Germinal center (tissue), 1 donor: ENCODE measurements at places on chromosomes 11 and 22.

DNA sequence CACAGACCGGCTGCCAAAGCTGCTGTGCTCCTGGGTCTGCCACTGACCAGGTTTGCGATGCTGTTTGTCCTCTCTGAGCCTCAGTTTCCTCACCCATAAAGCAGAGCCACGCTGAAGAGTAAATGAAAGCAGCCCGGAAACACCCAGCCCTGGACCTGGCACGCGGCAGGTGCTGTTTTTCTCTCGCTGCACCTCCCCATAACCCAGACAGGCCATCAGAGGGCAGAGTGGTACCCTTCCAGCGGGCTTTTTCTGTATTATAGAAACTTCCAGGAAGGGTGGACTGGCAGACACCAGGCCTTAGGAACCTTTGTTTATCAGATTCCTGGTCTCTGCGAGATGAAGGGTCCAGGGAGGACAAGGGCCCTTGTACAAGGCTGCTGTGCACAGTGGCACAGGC, 17.9 kb upstream of the FGF19 start:
- DNase-seq, result no peak

- DNase-seq, result no peak
Observed at GRCh38 chr11:120197977-120198376, 12.9 kb upstream of the OAF start.

GRCh38 chr22:38834215-38834953, 9.4 kb downstream of the NPTXR start:
- no peak for DNase-seq

DNA sequence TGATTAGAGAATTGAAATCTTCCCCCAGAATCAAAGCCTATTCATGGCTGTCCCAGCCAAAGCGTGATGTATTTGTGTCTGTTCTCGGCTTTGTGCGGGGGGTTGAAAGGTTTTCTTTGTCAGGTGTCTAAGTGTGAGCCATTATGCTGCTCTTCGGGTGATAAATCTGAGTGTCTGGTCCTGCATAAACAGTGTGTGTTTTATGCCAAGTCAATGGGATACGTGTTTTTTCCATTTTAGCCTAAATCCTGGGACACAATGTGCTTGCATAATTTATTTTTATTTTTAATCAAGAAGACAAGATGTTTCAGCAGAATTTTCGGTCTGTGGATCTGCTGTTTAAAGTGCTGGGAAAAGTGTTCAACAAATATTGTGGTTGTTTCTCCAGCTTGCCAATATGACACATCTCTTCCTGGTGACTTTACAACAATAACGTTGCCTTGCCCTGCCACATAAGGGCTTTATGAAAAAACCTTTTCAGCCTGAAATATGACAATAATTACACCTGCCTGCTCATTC, 267.8 kb downstream of the TBC1D22A start:
- DNase-seq, result no peak

GRCh38 chr11:110433393-110434333, 3.9 kb downstream of the FDX1 start:
- peak; percentile 33 for DNase-seq

GRCh38 chr11:61757213-61757862, 4.9 kb downstream of the MYRF start:
- no peak for DNase-seq

DNA sequence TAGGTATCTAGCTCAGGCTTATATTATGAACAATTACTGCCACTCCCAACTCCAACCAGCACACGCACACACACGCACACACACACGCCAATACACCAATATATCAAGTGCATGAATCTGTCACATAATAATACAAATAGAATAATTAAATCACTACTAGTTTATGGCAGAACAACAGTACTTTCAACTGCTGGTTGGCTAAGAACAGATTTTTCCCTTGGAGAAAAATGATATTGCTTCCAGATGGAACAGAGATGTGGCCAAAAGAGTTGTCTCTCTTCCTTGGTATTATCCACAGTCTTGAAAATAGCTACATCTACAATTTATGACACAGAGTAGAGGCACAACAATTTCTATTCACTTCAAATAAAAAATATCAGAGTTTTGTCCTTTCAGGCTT, 538.3 kb upstream of the FAT3 start:
- no peak for DNase-seq

- no peak for DNase-seq
Observed at GRCh38 chr22:50002791-50003190, 9.8 kb downstream of the IL17REL start.

- no peak for DNase-seq
Observed at GRCh38 chr11:113273720-113274119, 40.7 kb upstream of the TTC12 start.

DNA sequence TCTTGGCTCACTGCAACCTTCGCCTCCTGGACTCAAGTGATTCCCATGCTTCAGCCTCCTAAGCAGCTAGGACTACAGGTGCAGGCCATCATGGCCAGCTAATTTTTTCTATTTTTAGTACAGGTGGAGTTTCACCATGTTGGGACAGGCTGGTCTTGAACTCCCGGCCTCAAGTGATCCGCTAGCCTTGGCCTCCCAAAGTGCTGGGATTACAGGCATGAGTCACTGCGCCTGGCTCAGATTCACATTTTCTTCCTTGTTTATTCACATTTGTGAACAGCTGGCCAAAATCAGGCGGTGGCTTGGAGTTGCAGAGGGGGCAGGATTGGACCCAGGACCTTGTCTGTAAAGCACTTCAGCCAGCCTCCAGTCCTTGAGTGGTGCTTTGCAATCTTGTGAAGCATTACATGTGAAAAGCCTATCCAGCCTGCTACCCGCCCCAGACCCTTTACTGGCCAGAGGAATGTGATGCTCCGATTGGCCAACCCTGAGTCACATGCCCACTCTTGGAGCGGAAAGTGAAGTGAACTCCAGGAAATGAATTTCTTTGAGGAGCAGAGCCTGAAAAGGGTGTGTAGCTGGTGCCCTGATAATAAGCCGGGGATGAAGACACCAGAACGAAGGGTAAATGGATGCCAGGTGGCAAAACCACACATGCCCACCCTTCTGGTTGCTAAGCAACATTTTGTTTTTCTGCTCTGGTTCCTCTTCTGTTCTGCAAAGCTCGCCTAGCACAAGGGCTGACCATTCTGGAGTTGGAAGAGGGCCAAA, 62.6 kb upstream of the PTPRJ start:
- DNase-seq, result peak; percentile 63

- peak; percentile 55 for DNase-seq
Observed at GRCh38 chr11:57547854-57548377, 10.5 kb downstream of the SMTNL1 start.

GRCh38 chr11:93646399-93646798, 15.1 kb upstream of the CEP295 start:
- no peak for DNase-seq

DNA sequence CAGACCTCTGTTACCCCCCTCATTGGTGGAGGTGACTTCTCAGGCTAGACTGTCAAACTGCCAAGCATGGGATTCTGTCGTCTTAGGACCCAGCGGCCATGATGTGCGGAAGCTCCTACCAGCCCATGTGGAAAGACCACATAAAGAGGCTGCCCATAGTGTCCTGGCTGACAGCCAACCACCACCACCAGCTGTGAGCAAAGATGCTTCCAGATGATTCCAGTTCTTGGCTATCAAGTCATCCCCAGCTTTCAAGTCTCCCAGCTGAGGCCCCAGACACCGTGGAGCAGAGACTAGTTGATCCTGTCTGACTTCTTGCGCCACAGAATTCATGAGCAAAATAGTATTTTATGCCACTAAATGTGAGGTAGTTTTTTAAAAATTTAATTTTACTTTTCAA, 32.9 kb downstream of the SCUBE1 start:
- DNase-seq, result no peak

GRCh38 chr11:57598831-57599155, 1.3 kb downstream of the SERPING1 start:
- no peak for DNase-seq

DNA sequence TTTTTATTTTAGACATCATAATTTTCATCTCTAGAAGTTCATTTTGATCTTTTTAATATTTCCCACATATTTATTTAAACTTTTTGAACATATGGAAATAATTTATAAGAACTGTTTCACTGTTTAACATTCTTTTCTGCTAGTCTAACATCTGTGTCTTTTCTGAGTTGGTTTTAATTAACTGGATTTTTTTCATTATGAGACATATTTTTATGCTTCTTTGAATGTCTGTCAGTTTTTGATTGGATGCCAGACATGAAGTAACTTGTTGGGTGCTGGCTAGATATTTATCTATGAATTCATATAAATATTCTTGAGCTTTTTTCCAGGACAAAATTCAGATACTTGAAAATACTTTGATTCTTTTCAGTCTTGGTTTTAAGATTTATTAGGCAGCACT, 317.8 kb upstream of the NCAM1 start:
- no peak for DNase-seq

DNA sequence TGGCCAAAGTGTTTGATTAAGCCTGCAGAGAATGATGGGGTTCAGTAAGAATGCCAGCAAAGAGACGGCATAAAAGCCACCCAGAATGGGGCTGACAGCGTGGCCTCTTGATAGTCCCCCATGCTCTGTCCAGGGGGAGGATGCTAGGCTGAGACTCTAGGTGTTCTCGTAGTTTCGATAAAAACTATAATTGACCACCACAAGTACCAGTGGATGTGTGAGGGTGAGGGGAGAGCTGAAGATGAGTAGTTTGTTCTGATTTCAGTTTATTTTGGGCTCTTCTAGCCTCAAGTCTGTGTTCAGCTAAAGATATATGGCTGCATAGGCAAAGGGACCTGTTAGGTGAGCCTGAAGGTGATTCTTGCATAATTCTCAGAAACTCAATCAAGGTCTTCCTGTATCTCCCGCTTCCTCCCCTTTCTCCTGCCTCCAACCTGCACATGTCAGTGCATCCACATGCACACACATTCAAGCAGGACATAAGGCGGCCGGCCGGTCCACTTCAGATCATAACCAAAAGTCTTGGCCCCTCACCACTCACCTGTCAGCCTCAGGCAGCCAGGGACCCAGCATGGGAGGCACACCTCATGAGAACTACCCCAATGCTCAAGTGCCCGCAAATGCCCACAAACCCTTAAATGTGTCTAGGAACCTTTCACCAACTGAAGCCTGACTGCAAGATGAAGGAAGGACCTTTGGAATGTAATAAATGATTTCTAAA, 31.2 kb downstream of the FLI1 start:
- no peak for DNase-seq

DNA sequence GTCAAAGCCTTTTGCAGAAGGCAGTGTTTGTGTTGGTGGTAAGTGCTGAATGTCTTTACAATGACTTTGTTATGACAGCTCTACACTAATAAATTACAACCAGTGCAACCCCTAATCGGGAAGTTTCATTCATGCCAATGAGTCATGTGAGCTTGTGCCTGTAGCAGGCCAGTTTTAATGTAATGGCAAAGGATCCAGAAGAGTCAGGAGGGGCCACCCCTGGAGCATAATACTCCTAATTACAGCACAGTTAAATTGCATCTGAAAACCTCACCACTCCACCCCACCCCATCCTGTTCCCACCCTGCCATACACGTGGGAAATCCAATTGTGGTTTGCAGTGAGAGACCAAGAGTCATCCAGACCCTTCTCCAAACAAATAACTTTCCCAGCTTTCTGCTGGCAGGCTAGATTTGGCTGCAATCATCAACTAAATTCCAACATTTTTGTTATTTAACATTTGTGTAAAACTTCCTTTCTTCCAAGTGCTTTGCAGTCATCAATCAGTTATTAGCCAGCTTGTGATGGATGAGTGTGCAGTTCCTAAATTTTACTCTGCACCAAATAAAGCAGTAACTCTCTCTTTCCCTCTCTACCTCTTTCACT, 277.3 kb upstream of the FAT3 start:
- DNase-seq, result no peak

DNA sequence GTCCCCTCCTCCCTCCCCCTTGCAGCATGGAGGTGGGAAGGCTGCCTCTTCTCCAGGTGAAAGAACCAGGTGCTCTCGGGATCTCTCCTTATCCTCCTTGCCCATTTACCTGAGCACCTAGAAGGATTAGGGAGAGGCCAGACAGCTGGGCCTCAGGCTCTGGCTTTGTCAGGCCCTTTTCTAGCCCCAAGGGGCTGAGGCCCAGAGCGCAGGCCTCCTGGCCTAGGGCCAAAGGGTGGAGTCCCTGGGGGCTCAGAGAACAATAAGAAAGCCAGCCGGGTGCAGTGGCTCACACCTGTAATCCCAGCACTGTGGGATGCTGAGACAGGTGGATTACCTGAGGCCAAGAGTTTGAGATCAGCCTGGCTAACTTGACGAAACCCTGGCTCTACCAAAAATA, 5.4 kb upstream of the TTLL1 start:
- no peak for DNase-seq

DNA sequence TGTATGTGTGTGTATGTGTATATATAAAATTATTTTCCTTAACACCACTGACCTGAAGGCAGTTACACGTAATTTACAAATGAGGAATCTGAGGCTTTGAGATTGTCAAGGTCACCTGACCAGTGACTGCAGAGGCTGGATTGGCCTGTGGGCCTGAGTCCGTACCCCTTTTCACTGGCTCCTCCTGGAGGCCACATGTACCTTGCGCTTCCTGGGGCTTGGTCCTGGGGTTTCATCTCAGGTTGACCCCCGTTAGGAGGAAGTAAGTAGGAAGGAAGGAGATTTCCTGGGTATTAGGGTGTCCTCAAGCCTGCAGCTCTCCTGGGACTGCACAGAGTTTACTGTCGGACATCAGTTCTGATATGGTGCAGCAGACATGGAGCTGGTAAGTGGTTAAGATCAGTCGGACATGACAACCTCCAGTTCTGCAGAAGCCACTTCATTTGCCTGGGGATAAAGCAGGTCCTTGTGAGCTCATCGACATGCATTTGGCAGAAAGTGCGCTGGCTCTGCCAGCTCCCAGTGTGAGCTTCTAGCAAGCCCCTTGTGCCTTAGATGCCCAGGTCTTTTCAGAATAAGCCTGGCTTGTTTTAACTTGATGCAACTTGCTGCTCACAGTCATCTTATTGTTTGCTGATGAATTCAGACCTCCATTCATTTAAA, 36.6 kb downstream of the ST3GAL4 start:
- no peak for DNase-seq

DNA sequence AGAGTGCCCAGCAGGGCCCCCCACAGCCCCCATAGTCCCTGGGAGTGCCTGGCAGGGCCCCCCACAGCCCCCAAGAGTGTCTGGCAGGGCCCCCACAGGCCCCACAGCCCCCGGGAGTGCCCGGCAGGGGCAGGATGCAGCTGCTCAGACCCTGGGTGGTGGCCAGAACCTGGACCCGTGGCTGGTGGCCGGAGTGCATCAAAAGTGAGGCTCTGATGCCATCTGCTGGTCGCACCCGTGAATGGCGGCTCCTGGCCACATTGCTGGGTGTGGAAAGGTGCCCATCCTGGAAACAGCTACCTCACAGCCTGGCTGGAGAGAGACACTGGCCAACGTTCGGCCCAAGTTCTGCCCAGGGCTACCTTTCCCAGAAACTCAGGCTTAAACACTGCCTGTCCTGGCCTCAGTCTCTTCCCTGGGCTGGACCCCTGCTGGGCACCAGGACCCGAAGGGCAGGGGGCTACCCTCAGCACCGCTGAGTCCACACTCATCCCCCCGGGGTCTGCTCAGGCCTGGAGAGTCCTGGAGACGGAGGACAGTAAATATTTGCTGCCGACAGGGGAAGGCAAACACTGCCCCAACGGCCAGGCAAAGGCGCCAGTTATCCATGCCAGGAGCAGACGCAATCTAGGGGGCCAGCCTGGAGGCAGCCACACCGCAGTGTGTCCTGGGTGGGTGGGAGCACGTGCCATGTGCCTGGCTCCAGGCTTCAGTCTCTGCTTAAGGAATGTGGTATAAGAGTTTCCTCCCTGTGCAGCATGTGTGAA, 4.4 kb downstream of the INS start:
- DNase-seq, result peak; percentile 67
